ENCODE measurements at places on chromosomes 4 and X.

DNA sequence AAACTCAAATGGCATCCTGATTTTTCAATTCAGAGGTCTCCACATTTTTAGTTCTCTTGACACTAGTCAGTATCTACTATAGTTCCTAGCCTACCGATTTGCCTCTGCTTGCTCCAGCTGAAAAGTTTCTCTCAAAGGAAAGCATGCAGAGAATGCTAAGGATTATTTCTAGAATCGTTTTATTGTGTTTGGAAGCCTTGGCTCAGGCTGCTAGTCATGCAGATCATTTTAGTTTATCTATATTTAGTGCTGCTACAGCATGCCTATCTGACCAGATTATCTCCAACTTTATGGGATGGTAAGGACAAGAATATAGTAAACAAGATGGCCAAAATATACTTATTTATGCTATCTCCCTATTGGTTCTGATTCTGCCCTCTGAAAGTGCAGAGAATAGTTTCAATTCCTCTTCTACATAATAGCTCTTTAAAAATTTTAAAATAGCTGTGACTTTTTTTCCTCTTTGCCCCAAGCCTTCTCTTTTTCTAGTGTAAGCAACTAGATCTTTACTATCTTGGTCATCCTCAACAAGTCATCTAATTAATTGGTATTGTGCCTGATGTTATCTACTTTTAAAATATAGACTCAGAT lies 15.7 kb upstream of the DRP2 start:
- no peak for DNase-seq

GRCh38 chr4:44983083-44983482 lies 256.7 kb upstream of the GNPDA2 start:
- no peak for DNase-seq

DNA sequence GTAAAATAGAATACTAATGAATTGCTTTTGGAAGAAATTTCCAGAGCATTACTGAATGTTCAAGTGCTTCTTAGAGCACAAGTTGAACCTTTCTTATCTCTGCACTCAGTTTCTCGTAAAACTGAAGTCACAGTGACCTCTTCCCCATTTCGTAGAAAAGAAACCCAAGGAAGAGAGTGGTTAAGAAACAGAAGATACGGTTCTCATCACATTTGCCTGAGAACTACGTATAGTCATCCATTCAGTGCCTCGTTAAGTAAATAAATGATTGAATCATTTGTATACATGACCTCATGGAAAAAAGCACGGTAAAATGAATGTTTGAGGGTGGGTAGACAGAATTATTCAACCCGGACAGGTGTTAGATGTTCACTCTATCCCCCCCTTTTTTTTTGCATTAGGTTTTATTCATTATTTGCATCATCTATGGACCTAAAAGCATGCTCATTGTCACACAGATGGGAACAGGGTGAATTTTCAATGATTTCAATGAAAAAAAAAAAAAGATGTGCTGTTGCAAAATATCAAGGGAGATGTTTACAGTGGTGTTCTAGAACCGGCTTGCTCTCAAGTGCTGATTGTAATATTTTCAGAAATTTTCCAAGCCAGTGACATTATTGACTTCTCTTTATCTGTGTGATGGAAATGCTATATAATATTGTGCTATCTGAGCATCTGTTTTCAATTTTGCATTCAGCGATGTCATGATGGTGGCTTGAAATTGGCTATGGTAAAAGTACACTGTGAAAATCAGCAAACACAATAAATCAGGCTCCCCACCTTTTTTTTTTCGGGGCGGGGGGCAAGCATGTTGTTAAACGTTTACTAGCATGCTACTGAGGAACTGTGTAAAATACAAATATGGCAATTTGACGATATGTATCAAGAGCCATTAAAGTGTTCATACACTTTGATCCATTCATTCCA lies 4.3 kb downstream of the RHOH start:
- DNase-seq, result no peak

DNA sequence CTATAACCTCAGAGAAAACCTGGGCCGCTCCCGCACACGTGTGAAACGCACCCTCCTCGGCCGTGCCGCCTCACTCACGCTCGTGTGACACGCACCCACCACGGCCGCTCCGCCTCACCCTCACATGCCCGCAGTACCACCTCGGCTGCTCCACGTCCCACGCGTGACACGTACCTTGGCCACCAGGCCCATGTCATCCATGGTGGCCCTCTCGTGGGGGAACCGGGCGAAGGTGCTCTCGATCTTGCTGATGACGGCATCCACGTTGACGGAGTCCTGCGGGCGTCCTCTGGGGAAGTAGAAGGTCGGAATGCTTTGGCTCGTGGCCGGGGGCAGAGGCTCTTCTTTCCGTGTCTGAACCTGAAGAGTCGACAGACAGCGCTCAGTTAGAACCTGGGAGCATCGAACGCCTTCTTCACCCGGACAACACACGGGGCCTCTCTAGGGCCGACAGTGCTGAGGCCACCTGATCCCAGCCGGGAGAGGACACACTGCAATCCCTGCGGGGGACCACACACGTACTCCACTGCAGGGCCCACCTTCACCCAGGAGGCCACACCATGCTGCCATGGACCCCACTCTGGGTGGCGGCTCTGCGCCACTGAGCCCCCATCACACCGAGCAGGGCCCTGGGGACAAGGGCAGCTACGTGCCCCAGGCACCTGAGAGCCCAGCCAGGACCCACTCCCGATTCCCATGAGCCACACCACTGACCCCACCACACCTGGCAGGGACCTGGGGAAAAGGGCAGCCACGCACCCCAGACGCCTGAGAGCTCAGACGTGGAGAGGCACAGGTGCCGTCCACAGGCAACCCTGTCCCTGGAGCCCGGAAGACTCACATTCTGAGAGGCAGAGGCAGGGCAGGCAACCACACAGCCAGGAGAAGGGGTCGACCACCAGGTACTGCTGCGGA lies 25.2 kb downstream of the PPP2R3B start:
- DNase-seq, result no peak

DNA sequence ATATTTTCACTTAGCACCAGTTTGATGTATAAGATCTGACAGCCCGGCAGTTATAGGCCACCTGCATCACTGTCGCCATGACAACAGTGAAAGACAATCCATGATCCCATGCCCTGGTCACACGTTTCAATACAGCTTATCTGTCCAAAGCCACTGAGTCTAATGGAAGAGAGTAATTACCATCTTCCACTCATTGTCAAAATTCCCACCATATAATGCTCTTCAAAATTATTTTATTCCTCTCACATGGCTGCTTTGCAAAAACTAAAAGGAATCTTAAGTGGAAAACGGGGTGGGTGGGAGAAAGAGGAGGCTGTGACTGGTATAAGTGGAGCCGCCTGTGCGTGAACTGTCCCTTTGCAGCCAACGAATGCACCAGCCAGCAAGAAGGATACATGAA lies 44.2 kb downstream of the MAML3 start:
- DNase-seq, result no peak

DNA sequence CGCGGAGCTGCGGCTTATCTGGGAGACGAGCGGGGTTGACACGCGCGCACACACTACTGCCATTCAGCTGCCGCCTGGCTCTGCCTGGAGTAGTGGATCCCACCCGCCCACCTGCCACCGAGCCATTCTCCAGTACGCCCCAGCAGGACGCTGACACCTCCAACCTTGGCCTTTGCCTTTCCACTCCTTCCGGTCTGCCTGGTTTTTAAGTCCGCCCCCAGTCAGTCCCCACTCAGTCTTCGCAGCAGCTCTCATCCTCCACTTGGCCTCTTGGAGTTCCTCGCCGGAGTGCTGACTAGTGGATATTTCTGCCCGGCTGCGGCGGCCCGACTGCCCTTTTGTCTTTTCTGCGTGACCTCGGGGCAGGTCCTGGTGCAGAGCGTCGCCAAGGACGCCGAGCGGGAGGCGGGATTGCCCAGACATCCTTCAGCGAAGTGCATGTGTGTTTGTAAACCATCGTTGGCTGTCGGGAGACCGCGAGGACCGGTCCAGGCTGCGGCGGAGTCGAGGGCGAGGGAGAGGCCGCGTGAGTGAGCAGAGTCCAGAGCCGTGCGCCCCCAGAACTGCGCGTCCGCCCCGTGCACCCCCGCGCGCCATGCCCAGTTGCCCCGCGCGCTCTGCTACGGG lies 1.1 kb downstream of the SLIT2 start:
- DNase-seq, result no peak

DNA sequence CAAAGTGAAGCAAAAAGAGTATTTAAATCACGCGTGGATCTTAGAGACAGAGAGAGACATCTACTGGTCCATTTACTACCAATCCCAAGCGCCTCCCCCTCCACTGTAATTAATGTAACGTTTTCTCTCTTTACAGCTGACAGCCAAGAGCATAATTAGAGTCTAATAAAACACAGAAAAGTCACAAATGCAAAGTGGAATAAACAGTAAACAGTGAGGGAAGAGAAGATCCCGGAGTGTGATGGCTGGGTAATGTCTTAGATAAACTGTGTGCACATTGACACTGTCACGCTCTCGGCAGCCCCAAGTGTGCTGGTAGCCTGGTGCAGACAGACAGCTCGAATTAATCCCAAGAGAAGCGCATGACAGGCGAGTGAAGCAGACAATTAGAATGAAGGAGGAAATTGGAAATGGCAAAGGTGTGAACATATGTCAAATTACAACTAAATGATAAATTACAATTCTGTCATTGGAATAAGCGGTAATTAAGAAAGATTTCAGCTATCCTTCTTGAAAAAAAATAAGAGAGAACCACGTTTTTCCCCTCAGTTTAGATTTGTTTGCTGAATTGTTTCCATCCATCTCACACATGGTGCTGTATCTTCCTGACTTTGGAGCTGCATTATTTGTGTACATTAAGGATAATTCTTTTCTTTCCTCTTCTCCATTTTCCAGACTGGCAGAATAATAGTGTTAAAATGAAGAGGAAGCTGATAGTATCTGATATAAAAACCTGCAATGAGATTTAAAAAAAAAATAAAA lies 100.1 kb downstream of the CXXC4 start:
- no peak for DNase-seq

GRCh38 chr4:70544279-70544868 lies 26.0 kb downstream of the AMTN start:
- no peak for DNase-seq

- no peak for DNase-seq
These were observed 404.1 kb downstream of the MAPK10 start for GRCh38 chr4:85955620-85956292.

DNA sequence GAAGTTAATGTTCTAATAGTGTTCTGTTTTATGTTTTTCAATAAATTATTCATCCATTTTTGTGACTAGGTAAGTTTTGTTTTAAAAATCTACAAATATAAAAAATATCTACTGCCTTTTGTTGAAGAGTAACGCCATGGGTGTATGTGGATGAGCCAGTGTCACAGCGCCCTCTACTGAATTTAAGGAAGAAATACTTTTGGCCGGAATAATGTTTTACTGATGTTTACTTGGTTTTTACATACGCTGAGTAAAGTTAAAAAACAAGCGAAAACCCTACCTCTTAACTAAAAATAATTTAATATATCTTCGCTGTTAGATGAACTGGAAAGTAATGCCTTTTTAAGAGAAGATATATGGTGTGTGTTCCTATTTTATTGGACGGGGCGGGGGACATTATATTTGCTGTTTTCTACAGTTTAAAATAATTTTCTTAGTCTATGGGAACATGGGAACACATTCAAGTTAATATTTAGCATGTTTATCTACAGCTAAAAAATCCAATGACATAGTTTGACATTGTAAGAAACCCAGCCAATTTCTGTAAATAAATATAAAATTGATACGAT lies 86.1 kb downstream of the CPE start:
- no peak for DNase-seq

DNA sequence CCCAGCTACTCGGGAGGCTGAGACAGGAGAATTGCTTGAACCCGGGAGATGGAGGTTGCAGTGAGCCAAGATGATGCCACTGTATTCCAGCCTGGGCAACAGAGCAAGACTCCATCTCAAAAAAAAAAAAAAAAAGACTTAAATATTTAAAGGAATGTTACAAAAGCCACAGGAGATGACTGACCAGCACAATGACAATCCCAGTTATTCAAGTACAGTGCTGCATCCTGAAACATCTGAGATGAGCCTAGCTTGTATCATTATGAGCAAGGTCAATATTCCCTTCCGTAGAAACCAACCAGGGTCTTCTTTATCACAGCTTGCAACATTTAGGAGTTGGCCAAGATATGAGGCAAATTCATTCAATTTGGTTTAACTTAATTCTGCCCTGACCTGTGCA lies 38.6 kb downstream of the LNX1 start:
- no peak for DNase-seq

- DNase-seq, result no peak
These were observed 14.1 kb downstream of the FAM149A start for GRCh38 chr4:186118582-186118981.

GRCh38 chrX:130878350-130879341 lies 24.4 kb downstream of the ENOX2 start:
- no peak for DNase-seq

- DNase-seq, result no peak
These were observed 26.0 kb upstream of the IL15 start for GRCh38 chr4:141610365-141610764.

- DNase-seq, result no peak
These were observed 1110.4 kb upstream of the ADGRL3 start for GRCh38 chr4:60089546-60090273.

GRCh38 chrX:1416965-1417760 lies 25.2 kb upstream of the SLC25A6 start:
- DNase-seq, result no peak

DNA sequence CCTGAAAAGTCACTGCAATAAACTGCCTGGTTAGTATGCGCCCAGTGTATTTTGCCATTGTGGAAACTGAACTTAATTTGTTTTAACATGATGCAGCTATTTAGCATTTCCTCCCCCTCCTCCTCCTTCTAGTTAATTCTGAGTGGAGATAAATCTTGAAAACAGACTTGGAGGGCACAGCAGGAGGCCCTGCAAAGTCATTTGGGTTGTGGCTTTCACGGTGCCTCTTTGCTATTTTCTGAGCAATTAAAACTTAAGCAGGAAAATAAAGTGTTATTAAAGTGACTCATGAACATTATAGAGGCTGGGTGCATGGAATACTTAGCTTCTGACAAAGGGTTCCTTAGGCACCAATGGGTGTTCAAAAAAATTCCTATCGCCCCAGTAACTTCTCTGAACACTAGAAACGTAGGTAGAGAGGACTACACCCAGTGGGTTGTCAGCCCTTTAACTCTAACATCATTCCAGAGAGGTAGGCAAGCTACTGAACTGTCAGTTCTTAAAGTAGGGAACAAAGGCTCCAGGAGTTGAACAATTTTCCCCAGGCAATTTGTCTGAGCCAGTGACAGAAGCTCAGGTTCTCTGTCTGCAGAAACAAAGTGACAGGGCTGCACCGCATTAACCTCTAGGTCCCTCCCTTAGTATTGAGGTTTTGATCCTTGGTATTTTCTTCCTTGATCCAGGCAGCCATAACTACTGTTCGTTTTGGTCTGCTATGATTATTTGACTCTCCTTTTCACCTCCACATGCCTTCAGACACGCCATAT lies 158.3 kb upstream of the KIT start:
- no peak for DNase-seq

GRCh38 chr4:152289941-152290340 lies 246.0 kb downstream of the FBXW7 start:
- DNase-seq, result no peak

GRCh38 chr4:118326585-118326984 lies 26.2 kb downstream of the PRSS12 start:
- no peak for DNase-seq

- DNase-seq, result no peak
These were observed 63.4 kb downstream of the DCAF12L1 start for GRCh38 chrX:126489116-126489695.
